ENCODE measurements at places on chromosomes 5 and 9.

DNA sequence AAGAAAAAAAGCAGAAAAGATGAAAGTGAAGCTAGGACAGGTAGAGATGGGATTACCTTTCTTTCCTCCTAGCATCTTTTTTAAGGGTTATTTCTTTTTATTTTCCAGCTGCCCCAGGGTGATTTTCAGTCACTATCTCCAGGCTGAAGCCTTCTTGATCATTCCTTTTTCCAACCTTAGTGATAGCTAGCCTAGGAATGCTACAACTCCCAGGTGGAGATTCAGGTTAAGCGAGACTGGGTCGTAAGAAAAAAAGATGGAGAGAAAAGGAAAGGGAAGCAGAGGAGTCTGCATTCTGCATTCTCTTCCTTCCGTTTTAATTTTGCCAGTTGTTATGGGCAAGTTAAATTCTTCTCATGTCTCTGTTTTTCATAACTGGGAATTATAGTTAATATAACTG lies 36.7 kb upstream of the RIC1 start:
- DNase-seq: no peak

GRCh38 chr9:79154806-79155205 lies 417.0 kb upstream of the TLE4 start:
- DNase-seq: no peak

GRCh38 chr5:118257066-118257465 lies 731.3 kb downstream of the DTWD2 start:
- no peak for DNase-seq

DNA sequence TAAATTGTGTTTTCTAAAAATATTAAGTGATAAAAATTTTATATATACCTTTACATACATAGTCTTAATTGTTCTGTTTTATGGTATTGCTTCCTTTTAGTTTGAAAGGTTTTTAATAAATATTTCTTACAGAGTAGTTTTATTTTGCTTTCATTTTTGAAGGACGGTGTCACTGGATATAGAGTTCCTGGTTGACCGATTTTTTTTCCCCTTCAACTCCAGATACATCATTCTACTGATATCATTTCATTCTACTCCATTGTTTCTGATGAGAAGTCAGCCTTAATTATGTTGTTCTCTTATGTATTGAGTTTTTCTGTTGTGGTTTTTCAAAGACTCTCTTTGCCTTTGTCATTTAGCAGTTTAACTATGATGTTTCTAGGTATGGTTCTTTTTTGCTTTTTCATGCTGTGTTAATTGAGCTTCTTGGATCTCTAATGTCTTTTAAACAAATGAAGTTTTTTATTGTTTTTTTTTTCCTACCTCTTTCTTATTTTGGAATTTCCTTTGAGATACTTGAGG lies 30.4 kb downstream of the MTREX start:
- DNase-seq: no peak

DNA sequence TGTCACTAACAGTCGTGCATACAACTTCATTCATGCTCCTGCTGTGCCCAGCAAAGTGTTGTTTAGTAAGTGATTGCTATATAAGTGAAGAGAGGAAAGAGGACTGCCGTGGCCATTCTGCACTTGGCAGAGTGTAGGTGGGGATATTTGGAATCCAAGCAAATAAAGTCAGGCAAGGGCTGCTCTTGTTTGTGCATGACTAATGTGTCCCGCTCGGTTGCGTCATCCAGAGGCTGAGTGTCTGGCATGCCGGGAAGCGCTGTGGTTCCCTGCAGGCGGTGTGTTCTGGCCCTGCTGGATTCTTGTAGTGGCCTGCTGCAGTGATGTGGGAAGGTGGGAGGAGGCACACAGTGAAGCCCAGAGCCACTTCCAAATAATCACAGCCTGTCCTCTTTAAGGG lies 136.9 kb upstream of the ANKH start:
- no peak for DNase-seq

- DNase-seq: no peak
Measured at GRCh38 chr5:55959208-55959607, 35.6 kb downstream of the IL6ST start.

GRCh38 chr9:133710661-133711427 lies 27.3 kb downstream of the SARDH start:
- DNase-seq: no peak

- DNase-seq: no peak
Measured at GRCh38 chr9:82154573-82154972, 166.0 kb downstream of the SPATA31D1 start.

GRCh38 chr9:133910855-133911514 lies 81.1 kb downstream of the VAV2 start:
- DNase-seq: no peak

DNA sequence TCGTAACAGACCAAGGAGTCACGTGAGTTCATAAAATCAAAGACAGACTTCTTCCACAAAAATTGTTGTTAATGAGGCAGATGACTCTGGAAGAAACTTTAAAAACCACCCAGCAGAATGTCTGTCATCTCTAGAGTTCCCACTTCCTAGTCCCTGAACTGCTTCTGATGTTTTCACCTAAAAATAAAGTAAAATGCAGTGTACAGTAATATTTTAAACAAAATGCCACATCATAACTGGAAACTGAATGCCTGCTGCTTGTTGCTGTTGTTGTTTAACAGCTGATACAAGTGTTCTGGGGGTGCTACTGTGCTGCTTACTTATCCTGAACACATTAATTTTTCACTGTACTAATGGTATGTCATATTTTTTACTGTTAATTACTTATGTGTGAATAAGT lies 577.2 kb downstream of the MTRR start:
- no peak for DNase-seq

DNA sequence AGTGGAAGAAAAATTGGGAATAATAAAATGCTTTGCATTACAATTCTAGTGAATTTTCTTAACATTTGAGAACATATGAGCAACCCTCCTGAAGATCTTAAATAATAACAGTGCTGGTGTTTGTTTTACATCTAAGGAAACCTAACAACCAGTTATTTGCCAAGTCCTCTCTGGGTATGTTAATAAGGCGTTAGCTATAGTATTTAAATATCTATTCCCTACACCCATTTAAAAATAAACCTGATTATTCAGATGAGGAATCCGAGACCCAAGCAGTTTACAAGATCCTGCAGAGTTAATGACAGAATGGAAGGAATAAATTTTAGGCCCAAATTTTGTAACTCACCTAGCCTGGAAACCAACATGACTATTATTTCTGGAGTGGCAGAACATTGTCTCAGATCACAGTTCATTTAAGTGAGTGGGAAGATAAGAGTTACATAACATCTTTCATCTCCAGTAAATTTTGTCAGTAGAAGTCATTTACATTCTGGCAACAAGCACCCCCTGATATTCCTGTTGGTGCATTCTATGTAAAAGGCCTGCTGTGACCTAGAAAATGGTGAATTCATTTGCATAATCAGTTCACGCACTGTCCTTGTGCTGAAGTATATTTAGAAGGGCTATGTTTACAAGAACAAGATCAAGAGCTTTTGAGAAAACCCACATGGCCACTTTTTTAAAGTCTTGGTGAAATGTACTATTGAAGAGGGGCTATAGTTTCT lies 148.2 kb downstream of the COX7C start:
- DNase-seq: no peak

DNA sequence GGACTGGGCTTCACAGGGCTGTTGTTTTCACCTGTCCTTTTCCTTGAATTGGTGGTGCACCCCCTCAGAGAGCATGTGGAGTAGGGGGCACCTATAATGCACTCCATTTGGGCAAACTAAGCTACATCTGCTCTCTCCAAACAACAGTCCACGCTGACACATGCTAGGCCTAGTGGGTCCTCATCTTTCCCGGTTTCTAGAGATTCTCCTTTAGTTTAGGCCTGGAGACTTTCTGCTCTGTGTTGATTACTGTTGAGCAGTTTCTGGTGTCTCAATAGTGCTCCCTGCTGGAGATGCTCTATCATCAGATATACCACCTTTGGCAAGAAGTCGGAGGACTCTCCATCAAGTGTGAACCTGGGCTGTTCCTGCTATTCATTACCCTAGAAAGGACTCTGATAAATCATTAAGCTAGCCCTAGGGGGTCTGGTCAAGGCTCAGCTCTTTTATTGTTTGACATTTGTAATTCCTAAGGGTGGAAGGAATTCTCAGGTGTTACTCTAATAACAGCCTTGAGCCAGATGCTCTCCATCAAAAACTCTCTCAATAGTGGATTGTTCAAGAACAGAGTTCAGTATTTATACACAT lies 64.0 kb upstream of the FYB1 start:
- DNase-seq: peak; percentile 59

DNA sequence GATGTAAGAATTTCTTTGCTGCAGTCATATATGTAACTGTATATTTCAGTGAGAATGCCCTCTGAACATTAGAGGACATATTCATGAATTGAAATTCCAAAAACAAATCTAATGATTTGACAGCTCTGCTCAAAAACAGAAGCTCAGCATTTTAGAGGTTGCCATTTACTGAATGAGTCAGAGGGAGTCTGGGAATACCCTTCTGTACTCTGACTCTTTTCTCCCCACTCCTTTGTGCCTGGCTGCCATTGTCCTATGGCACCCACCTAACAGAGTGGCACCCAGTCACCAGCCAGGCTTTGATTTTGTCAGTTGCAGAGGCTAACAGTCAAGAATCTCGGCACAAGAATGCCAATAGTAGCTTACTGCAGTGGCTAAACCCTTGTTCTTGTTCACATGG lies 133.6 kb downstream of the ATG10 start:
- DNase-seq: peak; percentile 18

GRCh38 chr9:14881006-14881405 lies 29.2 kb downstream of the FREM1 start:
- no peak for DNase-seq

DNA sequence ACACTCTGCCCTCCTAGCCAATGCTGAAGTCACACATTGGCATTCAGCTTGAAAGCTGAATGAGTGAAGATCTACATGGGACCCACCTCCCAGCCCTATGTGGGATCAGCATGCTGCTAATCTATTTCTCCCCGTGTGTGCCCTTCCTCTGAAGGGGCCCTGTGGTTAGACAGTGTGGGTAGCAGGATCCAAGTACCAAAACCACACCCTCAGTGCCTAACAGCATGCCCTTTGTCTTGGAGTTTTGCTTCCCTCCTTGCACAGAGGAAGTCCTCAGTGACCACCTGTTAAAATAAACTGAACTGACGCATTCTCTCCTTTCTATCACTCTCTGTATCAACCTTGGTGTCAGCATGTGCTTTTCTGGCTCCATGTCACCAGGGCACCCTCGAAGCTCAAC lies 25.0 kb downstream of the SH3TC2 start:
- DNase-seq: no peak

DNA sequence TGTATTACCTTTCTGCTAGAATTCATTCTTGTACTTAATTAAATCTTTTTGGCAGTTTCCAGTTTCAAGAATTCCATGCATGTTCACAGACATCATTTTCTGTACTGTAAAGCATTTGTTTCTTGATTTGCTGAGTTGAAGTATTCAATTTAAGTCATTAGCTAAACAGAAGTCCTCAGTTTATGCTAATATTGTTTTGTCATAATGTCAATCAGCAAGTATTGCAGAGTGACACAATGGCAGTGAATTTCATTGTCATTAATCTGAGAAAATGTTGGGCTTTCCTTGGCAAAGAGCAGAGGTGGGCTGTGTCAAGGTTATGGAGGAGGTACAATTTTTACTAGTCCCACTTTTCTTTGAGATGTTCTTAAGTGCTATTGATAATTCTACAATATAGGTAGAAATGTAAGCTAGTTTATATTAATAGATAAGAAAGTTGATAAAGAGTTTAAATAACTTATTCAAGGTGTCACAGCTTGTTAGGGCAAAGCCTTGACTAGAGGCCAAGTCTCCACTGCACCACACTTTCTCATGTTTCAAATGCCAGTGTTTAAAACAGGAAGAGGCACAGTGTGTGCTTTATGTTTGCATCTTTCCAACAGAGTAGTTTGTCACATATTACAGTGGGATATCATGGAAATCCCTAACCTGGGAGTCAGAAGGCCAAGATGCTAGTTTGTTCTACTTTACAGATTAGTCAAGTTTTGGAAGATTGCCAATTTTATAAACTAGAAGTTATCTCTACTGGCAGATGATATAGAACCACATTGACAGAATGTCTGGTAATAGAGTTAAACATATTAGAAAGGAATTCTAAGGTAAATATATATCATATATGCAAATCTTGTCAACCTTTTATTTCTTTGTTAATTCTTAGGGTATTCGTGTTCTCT lies 56.3 kb downstream of the SLF1 start:
- no peak for DNase-seq

DNA sequence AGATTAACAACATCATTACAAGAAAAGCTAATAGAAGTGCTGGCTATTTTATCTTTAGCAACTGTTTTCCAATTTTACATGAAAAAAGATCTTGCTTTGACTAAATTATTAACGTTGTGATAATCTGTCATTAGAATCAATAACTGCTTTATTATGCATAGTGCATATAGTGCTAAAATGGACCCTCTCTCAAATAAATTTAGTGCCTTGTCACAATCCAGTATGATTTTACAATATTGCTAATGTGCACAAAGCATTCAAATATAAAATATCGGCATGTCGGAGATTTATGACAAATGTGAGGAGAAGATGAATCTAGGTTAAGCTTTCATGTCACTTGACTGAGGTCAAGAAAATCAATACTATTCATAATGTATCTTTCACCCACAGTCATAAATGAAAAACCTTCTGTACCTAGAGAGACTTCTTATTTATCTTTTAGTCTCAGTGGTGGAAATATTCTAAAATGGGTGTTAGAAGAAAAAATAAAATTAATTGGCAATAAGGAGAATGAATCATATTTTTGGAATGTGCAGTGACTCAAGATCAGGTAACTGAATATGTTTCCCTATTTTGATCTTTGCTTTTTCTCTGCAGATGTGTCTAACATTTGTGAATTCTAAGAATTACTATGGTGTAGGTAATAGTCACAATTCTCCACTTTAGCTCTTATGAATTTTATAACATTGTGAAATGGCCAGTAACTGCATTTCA lies 672.9 kb upstream of the GRAMD2B start:
- no peak for DNase-seq

DNA sequence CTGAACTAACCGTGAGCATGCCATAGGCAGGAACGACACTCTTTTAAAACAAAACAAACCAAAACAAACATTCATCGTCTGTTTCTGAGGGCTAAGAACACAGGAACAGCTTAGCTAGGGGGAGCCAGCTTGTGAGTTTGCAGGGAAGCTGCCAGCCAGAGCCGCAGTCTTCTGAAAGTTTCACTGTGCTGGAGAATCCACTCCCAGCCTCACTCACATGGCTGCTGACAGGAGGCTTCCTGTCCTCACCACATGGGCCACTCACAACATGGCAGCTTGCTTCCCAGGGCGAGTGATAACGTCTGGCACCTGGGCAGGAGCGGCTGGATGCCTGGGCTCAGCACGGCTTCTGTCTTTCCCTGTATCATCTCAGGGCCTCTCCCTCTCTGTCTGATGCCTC lies 275.2 kb downstream of the MSX2 start:
- no peak for DNase-seq

- DNase-seq: no peak
Measured at GRCh38 chr5:51345106-51345505, 38.1 kb upstream of the ISL1 start.

All from stimulated activated CD4-positive, alpha-beta T cell treated with anti-CD3 and anti-CD28 coated beads, Interleukin-15, amount 100 ng/mL, for 24 hours (primary cell).